Trophoblast cell (in vitro differentiated cells and primary cell): ENCODE measurements at places on chromosomes 6 and 20.

GRCh38 chr6:67458265-67458664 is 1176.8 kb upstream of the ADGRB3 start:
- DNase-seq: no peak

GRCh38 chr20:38357653-38358207 is 11.4 kb downstream of the LBP start:
- peak; percentile 56 for DNase-seq

GRCh38 chr6:129795261-129795660 is 65.9 kb downstream of the TMEM244 start:
- DNase-seq: no peak

DNA sequence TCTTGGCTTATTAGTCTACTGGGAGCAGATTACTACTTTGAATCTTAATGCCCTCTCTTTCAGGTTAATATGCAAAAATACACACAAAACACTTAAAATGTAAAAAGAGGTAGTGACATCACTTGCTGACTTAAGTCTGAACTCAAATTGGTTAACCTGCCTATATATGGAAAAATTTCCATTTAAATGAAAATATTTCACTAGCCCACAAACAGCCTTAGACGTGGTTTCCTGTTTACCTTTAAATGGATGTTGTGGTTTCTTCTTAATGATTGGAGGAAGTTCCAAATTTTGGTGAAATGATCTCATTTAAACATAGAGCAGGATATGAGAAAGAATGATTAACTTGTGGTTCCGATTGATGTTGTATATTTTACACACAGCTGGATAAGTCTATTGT is 553.7 kb downstream of the CD109 start:
- DNase-seq: no peak

- peak; percentile 56 for DNase-seq
These were observed 112.2 kb upstream of the ARMC2 start for GRCh38 chr6:108736002-108736361.

GRCh38 chr6:146304181-146304580 is 239.5 kb upstream of the RAB32 start:
- DNase-seq: no peak

DNA sequence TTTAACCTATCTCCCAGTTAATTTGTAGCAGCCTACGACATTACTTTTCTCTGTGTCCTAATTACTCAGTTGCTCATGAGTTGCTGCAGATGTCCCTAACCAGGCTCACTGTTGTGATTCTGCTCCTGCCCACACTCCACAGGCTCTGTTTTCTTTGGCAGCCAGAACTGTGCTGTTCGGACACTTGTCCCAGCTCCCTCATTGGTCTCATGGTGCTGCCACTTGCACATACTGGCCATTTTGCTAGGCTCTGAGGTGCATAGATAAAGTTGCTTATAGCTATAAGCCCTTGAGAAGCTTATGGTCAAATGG is 55.0 kb downstream of the NOX3 start:
- no peak for DNase-seq

GRCh38 chr20:47137231-47137870 is 219.1 kb downstream of the ZMYND8 start:
- no peak for DNase-seq

DNA sequence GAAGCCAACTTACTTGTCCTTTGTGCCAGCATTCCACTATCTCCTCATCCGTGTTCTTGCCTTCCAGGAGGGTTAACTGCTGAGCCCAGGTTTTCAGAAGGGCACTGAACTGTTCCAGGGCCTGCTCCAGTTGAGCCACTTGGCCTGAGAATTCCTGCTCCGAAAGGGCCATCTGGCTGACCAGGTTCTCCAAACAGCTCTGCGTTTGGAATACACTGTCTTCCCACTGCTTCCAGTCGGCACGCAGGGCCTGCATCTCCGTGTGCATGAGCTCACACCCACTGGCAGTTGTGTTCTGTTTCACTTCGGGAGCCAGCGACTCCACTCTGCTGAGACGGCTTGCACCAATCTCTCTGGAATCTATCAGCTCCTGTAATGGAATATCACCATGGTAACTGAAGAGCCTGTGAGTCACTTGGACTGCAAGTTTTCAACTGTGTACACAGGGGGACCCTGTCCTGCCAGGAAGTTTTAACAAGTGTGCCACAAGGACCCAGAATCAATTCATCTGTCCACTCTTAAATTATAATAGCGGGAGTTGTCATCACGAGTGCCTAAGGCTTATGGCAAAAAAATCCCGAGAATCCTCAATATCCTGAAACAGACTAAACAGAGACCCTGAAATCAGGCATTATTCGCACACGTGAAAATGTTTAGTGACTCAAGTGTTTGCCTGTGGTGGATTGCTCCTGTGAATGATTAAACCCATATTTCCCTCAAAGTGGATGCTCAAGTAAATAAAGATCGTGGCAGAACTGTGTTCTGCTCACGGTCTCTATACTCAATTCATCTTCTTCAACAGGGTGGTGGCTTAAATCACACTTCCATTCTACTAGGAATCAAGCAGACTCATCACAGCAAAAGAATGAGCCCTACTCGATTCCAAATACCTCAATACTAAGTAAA is 255.9 kb downstream of the SYNE1 start:
- DNase-seq: peak; percentile 91

- peak; percentile 29 for DNase-seq
These were observed 7.2 kb downstream of the HEBP2 start for GRCh38 chr6:138410972-138411880.

GRCh38 chr6:154164397-154164796 is 125.4 kb downstream of the OPRM1 start:
- DNase-seq: peak; percentile 59

- no peak for DNase-seq
These were observed 136.7 kb upstream of the CST7 start for GRCh38 chr20:24812373-24812772.

GRCh38 chr6:9131616-9132015 is 696.3 kb upstream of the SLC35B3 start:
- peak; percentile 97 for DNase-seq

DNA sequence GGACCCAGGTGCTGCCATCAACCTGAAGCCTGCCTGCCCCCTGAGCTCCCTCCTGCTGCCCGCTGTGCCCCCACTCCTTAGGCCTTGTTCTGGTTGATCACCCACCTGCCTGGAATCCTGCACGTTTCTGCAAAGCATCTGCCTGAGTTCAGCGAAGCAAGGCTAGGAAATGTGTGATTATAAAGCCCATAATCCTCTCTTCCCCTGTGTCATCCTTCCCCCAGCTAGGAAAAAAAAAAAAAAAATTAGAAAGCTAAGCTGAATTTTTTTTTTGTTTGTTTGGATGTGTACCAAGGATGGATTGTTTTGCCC is 93.2 kb downstream of the FOXA2 start:
- DNase-seq: no peak

- DNase-seq: no peak
These were observed 3.8 kb downstream of the TRAF3IP2 start for GRCh38 chr6:111601886-111602285.

- DNase-seq: no peak
These were observed 118.2 kb upstream of the PRSS16 start for GRCh38 chr6:27129095-27129815.

DNA sequence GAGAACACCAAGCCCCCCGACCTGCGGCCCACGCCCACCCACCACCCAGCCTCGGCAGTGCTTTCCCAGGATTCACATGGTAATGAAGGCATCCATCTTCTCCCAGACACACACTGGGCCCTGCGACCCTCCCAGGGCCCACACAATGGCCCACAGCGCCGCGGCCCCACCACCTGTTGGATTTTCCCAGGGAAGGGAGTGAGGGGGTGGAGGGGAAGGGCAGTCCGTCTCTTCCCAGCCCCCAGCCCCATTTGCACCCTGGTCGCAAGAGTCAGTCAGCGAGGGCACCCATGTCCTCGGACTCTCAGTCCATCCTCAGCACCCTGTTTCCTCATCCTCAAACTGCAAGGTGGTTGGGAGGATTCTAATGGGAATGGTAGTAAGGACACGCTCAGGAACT is 23.7 kb upstream of the ID1 start:
- DNase-seq: no peak

GRCh38 chr6:44641344-44642031 is 254.0 kb downstream of the CDC5L start:
- no peak for DNase-seq

DNA sequence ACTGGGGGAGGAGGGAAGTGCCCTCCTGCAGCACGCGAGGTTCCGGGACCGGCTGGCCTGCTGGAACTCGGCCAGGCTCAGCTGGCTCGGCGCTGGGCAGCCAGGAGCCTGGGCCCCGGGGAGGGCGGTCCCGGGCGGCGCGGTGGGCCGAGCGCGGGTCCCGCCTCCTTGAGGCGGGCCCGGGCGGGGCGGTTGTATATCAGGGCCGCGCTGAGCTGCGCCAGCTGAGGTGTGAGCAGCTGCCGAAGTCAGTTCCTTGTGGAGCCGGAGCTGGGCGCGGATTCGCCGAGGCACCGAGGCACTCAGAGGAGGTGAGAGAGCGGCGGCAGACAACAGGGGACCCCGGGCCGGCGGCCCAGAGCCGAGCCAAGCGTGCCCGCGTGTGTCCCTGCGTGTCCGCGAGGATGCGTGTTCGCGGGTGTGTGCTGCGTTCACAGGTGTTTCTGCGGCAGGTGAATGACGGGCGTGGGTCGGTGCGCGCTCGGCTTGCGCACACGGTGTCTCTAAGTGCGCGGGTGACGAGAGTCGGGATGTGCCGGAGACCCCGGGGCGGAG is at the start of gene CDKN1A:
CDKN1A (plus strand) TSS at position 227 of the 555 bp plus-strand sequence. CDS start 5,388 bp downstream, outside the sequence.
- peak; percentile 95 for DNase-seq

GRCh38 chr6:133404151-133404550 is 163.0 kb downstream of the EYA4 start:
- DNase-seq: no peak
